ENCODE measurements at places on chromosomes 6 and 20.

DNA sequence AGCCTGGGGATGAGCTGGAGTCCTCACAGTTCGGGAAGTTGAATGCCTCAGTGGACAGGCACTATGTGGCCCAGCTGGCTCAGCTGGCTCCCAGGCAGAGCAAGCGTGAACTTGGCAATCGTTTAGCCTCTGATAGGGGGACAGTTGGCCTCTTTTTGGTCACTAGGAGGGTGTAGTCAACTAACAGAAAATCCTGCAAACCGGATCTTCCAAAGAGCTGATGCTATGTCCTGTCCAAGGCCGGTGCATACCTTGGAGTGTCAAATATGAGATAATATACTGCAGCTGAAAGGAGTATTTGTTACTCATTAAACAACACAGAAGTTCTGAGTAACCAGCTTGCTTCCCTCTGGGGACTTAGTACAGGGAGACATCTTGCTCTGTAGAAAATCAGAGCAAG is 126.2 kb upstream of the EXOC2 start:
- no peak for DNase-seq

GRCh38 chr6:134521116-134521501 is 203.2 kb upstream of the SGK1 start:
- no peak for DNase-seq

DNA sequence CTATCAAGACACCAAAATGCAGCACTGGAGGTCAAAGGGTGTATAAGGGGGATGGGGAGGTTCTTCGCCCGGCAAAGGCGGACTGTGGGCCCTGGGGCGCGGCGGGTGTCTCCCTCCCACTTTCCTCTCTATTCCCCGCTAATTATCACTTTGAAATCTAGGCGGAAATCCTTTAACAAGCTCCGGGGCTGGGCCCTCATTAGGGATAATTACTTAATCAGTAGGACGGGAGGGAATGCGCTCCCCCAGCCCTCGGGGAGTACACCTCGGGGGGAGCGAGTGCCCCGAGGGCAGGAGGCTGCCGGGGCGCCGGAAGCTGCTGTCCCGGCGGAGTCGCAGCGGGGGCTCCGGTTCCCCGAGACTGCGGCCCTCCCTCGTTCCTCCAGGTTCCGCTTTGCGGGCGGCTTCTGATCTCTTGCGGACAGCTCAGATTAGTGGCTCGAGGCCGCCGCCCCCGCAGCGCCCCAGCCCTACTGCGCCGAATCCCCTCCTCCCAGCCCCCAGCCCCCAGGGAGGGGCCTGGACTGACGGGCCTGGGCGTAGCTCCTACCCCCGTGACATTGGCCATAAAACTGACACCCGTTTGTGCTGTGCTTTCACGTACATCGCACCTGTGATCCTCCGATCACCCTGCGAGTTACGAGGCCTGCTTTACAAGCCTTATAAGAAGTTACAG is 14.7 kb downstream of the MUCL3 start:
- peak; percentile 86 for DNase-seq

DNA sequence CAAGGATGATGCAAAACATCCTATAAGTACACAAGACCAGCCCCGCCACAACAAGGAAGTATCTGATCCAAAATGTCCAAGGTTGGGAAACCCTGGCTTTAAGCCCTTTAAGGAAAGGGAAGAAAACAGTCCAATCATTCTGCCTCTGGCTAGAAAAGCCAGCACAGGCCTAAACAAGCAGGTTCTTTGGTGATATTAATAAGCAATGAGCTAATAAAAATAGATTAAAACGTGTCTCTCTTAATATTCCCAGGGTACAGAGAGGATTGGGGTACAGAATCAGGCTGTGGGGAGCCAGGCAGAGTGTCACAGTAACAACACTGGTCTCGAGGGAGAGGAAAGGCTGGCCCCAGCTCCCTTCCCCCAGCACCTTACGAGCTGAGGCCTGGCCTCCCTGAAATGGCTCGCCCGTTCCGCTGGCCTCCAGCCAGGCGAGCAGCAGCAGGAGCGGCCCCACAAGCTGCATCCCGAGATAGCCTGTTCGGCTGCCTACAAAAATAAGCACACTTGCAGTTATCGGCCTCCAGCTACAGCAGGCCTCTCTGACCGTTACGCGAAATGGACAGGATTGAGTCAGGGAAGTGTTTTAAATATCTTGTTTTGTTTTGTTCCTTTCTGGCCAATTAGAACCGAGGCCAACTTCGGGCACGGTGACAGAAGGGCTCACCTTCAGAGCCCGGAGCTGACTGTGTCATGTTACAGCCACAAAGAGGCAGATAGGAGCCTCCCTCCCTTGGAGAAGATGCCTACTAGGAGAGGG is 4.0 kb upstream of the ZMYND8 start:
- DNase-seq = peak; percentile 96

DNA sequence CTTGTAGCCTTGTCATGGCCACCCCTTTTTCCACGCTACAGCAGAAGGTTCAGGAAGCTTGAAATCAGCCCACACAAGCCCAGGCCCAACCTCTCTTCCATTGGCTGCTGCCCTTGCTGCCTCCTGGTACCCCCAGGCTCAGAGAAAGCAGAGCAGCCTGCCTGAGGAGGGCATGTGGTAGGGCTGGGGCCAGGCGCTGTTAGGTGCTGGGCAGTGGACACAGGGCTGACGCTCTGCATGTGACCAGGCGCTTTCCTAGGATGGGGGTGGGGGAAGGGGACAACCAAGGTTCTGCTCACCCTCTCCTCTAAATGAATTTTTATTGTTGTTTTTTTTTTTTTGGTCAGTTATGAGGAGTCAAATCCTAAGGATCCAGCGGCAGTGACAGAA is 36.3 kb upstream of the ID1 start:
- no peak for DNase-seq

DNA sequence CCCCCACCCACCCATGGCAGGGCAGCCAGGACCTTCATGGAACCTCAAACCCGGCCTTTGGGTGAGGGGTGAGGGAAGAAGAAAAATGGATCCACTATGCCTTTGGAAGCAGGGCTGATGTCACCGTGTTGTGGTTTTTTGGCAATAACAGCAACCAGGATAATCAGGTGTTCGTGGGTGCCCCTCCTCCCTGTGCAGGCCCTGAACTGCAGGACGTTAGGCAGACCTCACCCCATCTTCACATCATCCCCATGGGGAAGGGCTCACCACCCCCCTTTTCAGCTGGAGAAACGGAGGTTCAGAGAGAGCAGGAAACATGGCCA is 3.6 kb downstream of the GABRR2 start:
- no peak for DNase-seq

DNA sequence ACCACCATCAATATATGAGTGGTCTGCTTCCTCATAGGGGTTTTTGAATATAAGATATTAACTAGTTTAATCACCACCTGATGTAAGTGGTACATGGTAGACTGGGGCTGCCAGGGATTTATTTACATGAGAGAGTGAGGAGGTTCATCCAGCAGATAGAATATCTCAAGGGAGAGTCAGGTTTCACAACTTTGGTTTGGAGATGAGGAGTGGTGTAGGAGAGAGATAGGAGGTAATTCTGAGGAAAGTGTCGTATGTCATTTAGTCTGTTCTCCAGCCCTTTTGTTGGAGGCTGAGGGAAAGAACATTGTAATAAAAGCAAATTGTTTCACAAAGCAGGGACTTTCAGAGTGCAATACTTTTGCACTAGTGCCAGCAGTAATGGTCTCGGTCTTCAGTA is 16.8 kb downstream of the L3MBTL3 start:
- no peak for DNase-seq

- no peak for DNase-seq
These were observed 44.3 kb downstream of the CTCFL start for GRCh38 chr20:57480444-57481160.

DNA sequence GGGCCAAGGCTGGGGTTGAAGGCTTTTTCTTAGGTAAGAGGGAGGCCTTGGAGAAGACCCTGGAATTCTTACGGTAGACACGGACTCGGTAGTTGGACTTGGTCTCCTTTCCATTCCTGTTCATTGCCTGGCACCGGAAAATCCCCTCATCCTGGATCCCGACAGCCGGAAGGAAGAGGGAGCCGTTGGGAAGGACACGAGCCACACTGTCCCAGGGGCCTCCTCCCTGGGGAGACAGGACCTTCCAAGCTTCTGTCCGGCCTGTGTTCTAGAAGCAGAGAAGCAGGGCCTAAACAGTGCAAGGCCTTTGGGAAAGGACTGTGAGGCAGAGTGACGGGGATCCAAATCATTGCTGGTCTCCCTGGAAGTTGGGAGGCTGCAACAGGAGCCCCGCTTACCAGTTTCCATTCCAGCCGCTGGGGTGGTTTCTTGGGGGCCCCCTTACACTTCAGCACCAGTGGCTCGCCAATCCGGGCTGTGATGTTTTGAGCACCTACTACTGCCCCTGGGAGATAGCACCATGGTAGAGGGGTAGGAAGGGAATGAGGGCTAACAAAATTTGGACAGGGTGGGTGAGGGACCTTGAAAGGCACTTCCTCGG is 470 bp downstream of the AGER start:
- DNase-seq = no peak

DNA sequence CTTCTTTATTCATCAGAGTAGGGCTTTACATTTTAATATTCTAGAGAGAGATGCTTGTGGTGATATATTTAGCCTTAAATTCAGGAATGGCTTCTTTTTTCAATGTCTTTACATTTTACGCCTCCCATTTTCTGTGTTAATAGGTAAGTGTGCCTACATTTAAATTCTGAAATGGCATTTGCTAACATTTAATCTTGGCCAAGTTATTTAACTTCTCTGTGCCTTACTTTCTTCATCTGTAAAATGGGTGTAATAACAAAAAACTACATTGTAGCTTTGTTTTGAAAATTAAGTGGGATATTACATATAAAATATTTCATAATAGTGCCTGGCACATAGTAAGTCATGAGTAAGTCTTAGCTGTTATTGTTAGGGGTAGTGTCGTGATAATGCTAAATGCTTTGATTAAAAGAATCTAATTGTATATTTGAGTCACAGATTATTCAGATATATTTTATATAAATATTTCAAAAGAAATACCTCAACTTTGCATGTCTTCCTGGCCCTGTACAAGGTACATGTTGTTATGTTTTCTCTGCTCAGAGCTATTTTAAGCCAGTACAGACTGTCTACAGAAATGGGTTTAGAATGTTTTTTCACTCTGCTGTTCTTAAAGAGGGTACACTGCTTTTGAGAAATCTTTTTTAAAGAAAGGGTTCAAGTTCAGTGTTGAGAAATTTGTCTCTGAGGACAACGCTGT is 18.8 kb downstream of the CARMIL1 start:
- no peak for DNase-seq

DNA sequence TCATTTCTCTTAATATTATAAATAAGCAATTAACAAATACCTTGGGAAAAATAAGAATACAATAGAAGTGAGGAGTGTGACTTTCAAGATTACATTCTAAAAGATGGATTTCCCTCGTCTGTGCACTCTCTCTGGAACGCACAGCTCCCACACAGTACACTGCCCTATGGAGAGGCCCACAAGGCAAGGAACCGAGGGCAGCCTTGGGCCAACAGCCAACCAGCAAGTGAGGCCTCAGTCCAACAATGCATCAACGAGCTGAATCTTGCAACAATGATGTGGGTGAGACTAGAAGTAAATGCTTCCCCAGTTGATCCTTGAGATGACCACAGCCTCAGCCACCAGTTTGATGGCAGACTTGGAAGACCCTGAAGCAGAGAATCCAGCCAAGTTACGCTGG is 34.5 kb upstream of the AVP start:
- DNase-seq = no peak
